ENCODE measurements at places on chromosomes 5 and 9. TPM values are rescaled to one million over a fixed set of nuclear protein-coding genes. Genes with fewer than 3 reads are reported as not detected.

Gene CCL27
- 0.33 TPM for total RNA-seq

DNA sequence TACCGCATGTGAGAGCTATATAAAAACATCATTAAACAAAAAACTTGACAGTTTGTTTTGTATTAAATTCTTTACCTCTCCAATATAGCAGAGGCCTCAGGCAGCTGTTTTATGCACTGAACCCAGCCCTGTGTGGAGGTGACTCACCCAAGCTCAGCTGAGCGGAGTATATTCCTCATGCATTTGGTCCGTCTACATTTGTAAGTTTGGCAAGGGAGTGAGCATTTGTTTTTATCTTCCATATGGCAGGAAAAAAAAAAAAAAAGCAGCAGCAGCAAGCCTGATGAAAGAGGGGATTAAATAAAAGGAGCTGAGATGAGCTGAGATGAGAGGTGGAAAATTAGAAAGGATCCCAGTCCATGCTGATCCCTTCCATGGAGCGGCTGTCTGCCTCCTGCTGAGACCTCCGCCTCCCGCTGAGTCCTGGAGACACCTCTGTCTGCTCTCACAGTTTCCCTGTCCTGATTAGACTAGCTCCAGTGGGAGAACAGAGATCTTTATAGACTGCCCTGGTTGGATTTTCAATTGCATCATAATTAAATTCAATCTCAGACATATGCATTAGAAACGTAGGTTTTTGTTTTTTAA is 112.0 kb upstream of the CTNND2 start:
- no peak for DNase-seq
- no peak overlapping the region for H3K27ac ChIP-seq
- H3K36me3 ChIP-seq, result no peaks in the 10 kb centered on the region
- no peaks in the 10 kb centered on the region for H3K4me1 ChIP-seq

Gene MOB3B
- 7.0 TPM for total RNA-seq

DNA sequence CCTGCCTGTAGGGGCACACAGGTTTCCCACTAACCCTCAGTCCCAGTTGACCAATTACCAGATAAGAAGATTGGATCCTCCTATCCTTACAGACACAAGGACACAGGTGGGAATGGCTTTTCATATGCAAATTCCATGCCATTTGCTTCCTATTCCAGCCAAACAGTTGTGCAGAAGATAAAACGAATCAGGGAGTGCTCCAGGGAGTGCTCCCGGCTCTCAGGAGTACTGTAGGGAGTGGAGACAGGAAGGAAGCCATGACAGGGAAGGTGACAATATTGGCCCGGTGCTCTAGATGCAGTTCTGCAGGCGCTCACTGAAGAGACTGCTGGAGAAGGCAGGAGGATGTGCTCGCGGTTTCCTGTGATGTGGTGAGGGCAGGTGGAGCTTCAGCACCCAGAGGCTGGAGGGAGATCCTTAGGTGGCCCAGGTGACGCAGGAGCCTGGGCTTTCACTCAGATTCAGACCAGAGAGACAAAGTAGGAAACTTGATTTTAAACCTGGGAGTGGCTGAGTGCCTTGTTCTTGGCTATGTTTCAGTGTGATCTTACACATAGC is 260.0 kb downstream of the AUH start:
- no peak for DNase-seq
- peaks cover 18% of the 10 kb centered on the region for H3K4me1 ChIP-seq
- no peak overlapping the region for H3K4me3 ChIP-seq
- H3K27ac ChIP-seq, result no peak overlapping the region
- H3K27me3 ChIP-seq, result no peaks in the 10 kb centered on the region

DNA sequence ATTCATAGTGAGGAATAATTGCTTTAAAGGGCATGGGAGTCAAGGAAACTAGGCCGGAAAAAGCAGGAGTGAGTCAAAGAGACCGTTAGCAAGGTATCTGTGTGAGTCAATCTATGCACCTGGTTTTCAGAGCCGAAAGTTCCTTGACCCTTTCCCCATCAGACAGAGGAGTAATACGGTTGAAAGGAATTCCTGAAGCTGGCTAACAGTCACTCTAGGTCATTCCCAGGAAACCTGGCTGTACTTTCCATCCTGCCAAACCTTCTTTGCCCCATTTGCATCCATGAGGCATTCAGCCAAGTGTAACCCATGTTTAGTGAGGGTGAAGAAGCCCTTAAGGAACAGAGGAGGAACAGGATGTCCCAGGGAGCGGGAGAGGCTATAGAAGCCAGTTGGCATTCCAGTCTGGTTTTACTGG is 16.2 kb downstream of the RBM18 start:
- no peaks in the 10 kb centered on the region for H3K27me3 ChIP-seq
- H3K4me1 ChIP-seq, result no peaks in the 10 kb centered on the region
- no peaks in the 10 kb centered on the region for H3K36me3 ChIP-seq
- DNase-seq, result no peak
- H3K4me3 ChIP-seq, result no peak overlapping the region
- H3K27ac ChIP-seq, result no peak overlapping the region

DNA sequence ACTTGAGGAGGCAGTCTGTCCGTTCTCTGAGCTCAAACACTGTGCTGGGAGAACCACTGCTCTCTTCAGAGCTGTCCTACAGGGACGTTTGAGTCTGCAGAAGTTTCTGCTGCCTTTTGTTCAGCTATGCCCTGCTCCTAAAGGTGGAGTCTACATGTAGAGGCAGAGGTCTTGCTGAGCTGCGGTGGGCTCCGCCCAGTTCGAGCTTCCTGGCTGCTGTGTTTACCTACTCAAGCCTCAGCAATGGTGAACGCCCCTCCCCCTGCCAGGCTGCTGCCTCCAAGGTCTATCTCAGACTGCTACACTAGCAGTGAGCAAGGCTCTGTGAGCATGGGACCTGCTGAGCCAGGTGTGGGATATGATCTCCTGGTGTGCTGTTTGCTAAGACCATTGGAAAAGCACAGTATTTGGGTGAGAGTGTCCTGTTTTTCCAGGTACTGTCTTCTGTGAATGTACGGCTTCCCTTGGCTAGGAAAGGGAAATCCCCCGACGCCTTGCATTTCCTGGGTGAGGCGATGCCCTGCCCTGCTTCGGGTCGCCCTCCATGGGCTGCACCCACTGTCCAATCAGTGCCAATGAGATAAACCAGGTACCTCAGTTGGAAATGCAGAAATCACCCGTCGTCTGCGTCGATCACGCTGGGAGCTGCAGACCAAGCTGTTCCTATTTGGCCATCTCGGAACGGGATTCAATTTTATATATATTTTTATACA is 58.5 kb downstream of the CNTRL start:
- peak; percentile 15 for DNase-seq
- peaks cover 6% of the 10 kb centered on the region for H3K36me3 ChIP-seq
- no peak overlapping the region for H3K4me3 ChIP-seq
- H3K27ac ChIP-seq, result no peak overlapping the region
- H3K27me3 ChIP-seq, result no peaks in the 10 kb centered on the region
- no peaks in the 10 kb centered on the region for H3K4me1 ChIP-seq

Gene PCDHGA2
- 6.1 TPM for total RNA-seq

DNA sequence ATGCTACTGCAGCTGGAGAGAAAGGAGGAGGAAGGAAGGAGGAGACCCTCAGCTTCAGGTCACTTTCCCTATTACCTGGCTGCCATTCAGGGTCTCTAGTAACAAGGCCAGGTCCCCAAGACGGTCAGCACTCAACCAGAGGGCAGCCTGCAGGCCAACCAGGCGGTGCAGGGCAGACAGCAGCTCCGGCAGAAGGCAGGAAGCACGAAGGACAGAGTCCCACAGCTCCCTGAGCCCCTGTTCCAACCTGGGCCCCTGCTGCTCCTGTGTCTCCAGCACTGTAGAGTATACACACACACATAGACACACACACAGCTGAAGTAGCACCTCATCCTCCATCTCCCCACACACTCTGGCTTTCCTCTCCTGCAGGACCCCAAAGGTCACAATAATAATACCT is 1.7 kb downstream of the FANCG start:
- H3K27ac ChIP-seq, result no peak overlapping the region
- peaks cover 8% of the 10 kb centered on the region for H3K4me1 ChIP-seq
- no peak overlapping the region for H3K4me3 ChIP-seq
- no peaks in the 10 kb centered on the region for H3K27me3 ChIP-seq

- no peaks in the 10 kb centered on the region for H3K36me3 ChIP-seq
- no peaks in the 10 kb centered on the region for H3K4me1 ChIP-seq
- no peaks in the 10 kb centered on the region for H3K27me3 ChIP-seq
- no peak overlapping the region for H3K4me3 ChIP-seq
Measured at GRCh38 chr5:58069846-58070245, 390.0 kb downstream of the PLK2 start.

DNA sequence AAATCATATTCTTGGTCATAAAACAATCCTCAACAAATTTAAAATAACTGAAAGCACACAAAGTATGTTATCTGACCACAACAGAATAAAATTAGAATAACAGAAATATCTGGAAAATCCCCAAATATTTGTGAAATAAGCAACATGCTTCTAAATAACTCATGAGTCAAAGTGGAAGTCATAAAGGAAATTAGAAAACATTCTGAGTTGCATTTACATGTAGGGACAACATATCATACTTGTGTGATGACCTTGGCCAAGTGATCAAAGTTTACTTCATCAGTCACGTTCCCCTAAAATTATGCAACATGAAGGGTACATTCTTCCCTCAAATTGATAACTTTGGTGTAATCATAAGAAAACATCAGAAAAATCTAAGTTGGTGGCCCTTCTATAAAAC is 64.7 kb downstream of the CSF2 start:
- no peak overlapping the region for H3K27ac ChIP-seq
- no peak for DNase-seq
- no peak overlapping the region for H3K4me3 ChIP-seq
- no peaks in the 10 kb centered on the region for H3K27me3 ChIP-seq
- H3K4me1 ChIP-seq, result no peaks in the 10 kb centered on the region

GRCh38 chr9:73149371-73150067 is 2.1 kb upstream of the ANXA1 start:
- no peak overlapping the region for H3K4me3 ChIP-seq
- DNase-seq, result no peak
- peaks cover 30% of the 10 kb centered on the region for H3K4me1 ChIP-seq
- H3K27ac ChIP-seq, result no peak overlapping the region

DNA sequence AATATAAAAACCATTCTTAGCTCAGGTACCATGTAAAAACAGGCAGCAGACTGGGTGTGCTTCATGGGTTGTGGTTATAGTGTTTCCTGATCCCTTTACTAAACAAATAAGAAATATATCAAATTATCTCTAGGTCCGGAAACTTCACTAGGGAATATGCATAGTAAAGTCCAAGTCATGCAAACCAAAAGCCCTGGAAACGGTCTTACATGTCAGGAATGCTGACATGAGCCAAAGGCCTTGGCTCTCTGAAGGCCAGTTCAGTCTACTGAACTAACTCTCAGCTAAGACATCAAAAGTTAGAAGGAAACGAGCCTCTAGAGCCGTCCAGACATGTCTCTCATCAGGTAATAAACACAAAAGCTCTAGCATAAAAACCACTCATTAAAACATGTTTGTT is 778.9 kb upstream of the ZNF608 start:
- no peak overlapping the region for H3K4me3 ChIP-seq
- no peaks in the 10 kb centered on the region for H3K4me1 ChIP-seq
- no peaks in the 10 kb centered on the region for H3K36me3 ChIP-seq
- DNase-seq, result no peak

Gene TNFSF15
- 1.8 TPM for total RNA-seq

DNA sequence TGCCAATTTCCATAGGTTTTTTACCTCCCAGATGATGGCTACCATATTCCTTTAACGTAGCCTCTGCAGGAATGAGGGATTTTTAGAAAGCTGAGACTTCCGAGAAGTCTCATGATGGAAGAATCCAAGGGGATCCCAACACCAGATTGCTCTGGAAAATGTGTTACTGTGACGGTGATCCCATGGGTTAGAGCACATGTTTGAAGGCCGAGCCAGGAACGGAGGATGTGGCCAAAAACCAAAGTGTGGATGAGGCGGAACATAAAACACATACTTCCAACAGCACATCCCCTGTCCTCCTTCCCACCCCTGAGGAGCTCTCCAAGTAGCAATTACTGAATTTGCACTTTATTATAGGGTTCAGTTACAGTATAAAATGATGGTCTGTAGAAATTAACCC is 82.6 kb downstream of the GPR21 start:
- H3K27ac ChIP-seq, result no peak overlapping the region
- no peak overlapping the region for H3K4me3 ChIP-seq
- no peaks in the 10 kb centered on the region for H3K4me1 ChIP-seq
- H3K27me3 ChIP-seq, result no peaks in the 10 kb centered on the region

GRCh38 chr9:1042466-1042865 is 7.7 kb upstream of the DMRT2 start:
- peak overlapping the region; percentile 29 for H3K4me3 ChIP-seq
- peaks cover 80% of the 10 kb centered on the region for H3K27me3 ChIP-seq
- no peaks in the 10 kb centered on the region for H3K4me1 ChIP-seq

Gene ITGA1
- 164 TPM for total RNA-seq

- DNase-seq, result no peak
- H3K27me3 ChIP-seq, result no peaks in the 10 kb centered on the region
- H3K4me1 ChIP-seq, result no peaks in the 10 kb centered on the region
- H3K36me3 ChIP-seq, result no peaks in the 10 kb centered on the region
Measured at GRCh38 chr5:72074251-72074650, 33.0 kb upstream of the MAP1B start.

- DNase-seq, result no peak
- H3K36me3 ChIP-seq, result no peaks in the 10 kb centered on the region
- no peaks in the 10 kb centered on the region for H3K27me3 ChIP-seq
- no peaks in the 10 kb centered on the region for H3K4me1 ChIP-seq
- H3K27ac ChIP-seq, result no peak overlapping the region
Measured at GRCh38 chr5:60417500-60418181, 282.3 kb downstream of the DEPDC1B start.

DNA sequence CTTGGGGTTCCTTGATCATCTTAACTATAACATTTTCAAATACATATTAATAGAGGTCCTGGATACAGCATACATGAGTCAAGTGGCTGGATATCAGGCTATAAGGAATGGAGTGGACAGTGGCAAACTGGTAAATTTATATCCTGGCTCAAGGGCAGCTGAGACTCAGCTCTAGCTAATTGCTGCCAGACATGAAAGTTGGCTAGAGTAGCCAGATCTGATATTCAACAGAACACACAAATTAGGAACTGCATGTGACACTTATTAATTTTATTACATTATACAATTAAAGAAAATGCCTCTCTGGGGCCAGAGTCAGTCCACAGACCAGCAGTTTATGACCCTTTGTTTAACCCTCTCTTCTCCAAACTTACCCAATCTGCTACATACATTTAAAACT is 206.5 kb downstream of the KCTD16 start:
- no peak for DNase-seq
- no peak overlapping the region for H3K4me3 ChIP-seq
- H3K36me3 ChIP-seq, result no peaks in the 10 kb centered on the region

Gene CACFD1
- 16.9 TPM for total RNA-seq

Gene FLT4
- total RNA-seq, result 46.6 TPM

Gene PDGFRB
- 98.7 TPM for total RNA-seq

- no peak overlapping the region for H3K27ac ChIP-seq
- no peak overlapping the region for H3K4me3 ChIP-seq
- no peaks in the 10 kb centered on the region for H3K36me3 ChIP-seq
Measured at GRCh38 chr5:17037751-17038150, 101.7 kb upstream of the MYO10 start.

Gene SOX30
- not detected for total RNA-seq

- no peak overlapping the region for H3K27ac ChIP-seq
- no peaks in the 10 kb centered on the region for H3K36me3 ChIP-seq
- H3K4me1 ChIP-seq, result no peaks in the 10 kb centered on the region
- DNase-seq, result no peak
- H3K27me3 ChIP-seq, result no peaks in the 10 kb centered on the region
Measured at GRCh38 chr5:17401470-17402288, 96.4 kb upstream of the TAF11L2 start.

Gene RLN2
- total RNA-seq, result not detected

Gene SOHLH1
- total RNA-seq, result not detected

Gene SPATA31C1
- total RNA-seq, result not detected

Gene ADAMTS16
- total RNA-seq, result not detected

- peak overlapping the region; percentile 38 for H3K27ac ChIP-seq
- H3K4me3 ChIP-seq, result peak overlapping the region; percentile 72
- peaks cover 17% of the 10 kb centered on the region for H3K4me1 ChIP-seq
- H3K27me3 ChIP-seq, result peaks cover 5% of the 10 kb centered on the region
- no peak for DNase-seq
- H3K36me3 ChIP-seq, result no peaks in the 10 kb centered on the region
Measured at GRCh38 chr9:111037356-111037707, 938 bp downstream of the LPAR1 start.

Measured in adrenal gland (tissue), 19 donors.